Right atrium auricular region (tissue), 2 donors: ENCODE measurements at places on chromosomes 1 and 21. TPM values are rescaled to one million over a fixed set of nuclear protein-coding genes. Genes with fewer than 3 reads are reported as not detected.

KIF21B gene
- total RNA-seq: 1.5 TPM

OR6K3 gene
- total RNA-seq: not detected

IPO13 gene
- 25.9 TPM for total RNA-seq

COL11A1 gene
- total RNA-seq: 0.71 TPM

THEM4 gene
- total RNA-seq: 23.1 TPM

EGLN1 gene
- 57.9 TPM for total RNA-seq

AUNIP gene
- total RNA-seq: not detected

AMY2B gene
- total RNA-seq: 37.1 TPM

PPIAL4G gene
- total RNA-seq: not detected

LGR6 gene
- total RNA-seq: 5.5 TPM

DNA sequence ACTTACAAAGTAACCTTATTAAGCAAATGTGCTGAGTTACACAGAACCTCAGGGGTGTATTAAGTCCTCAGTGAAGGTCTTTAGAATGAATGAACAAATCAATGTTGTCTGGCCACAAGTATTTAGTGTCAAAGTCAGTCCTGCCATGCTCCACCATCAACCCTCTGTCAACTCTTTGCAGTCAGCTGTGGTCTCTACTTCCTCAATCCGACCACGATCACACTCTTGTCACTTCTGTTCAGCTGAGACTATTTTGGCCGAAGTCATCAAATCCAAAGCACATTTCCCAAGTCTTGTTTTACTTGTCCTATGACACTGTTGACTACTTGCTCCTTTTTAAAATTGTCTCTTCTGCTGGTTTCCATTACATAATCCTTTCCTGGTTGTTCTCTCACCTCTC lies 173.5 kb downstream of the ST6GALNAC5 start:
- no peak for DNase-seq

- DNase-seq: no peak
These were observed 177.5 kb upstream of the DUSP10 start for GRCh38 chr1:221919341-221919740.

GRCh38 chr21:42764443-42764760 lies 111.0 kb downstream of the PDE9A start:
- DNase-seq: no peak

GRCh38 chr1:212856755-212857154 lies 1.3 kb upstream of the FLVCR1 start:
- DNase-seq: no peak

GRCh38 chr1:48695161-48695560 lies 81.5 kb downstream of the BEND5 start:
- no peak for DNase-seq

DNA sequence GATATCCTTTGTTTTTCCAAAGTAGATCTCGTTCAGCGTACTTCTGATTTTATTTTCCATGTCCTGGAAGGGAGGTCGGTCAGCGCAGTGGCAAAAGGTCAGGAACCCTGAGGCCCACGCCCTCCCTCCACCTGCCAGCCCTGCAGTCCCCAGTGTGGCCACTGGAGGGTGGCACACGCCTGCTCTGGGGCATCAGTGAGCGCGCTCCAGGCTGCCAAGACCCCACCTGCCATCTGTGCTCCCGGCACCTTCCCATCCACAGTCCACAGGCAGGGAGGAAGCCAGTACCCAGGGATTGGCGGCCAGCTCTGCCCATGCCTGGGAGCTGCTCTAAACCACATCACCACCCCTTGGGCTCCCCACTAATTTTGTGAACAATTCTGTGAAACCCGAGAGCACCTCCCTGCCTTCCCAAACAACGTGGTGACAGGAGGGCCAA lies 32.3 kb downstream of the SLC66A1 start:
- DNase-seq: peak; percentile 66
